GM23338 (cell line): ENCODE measurements at places on chromosomes 11 and 22. TPM values are rescaled to one million over a fixed set of nuclear protein-coding genes. Genes with fewer than 3 reads are reported as not detected.
A peak's percentile ranks its signal among the peaks of the same experiment; 100 is the strongest.

Gene MRGPRE
- not detected in 2 replicates for total RNA-seq

Gene HTR3A
- total RNA-seq = 8.1 and 9.7 TPM in 2 replicates

Gene INSC
- 0.19 and 1.5 TPM in 2 replicates for total RNA-seq

Gene RASGRP2
- 30.1 and 34.4 TPM in 2 replicates for total RNA-seq

Gene OR51B2
- total RNA-seq = not detected in 2 replicates

Gene GLYATL2
- total RNA-seq = 0.63 and 1.0 TPM in 2 replicates

Gene SCGB2A2
- not detected in 2 replicates for total RNA-seq

Gene CHCHD10
- 1.2 and 11.4 TPM in 2 replicates for total RNA-seq

Gene POU2AF3
- total RNA-seq = 2.7 and 5.2 TPM in 2 replicates

Gene CCDC83
- total RNA-seq = not detected in 2 replicates

Gene CECR2
- 106 and 110 TPM in 2 replicates for total RNA-seq

DNA sequence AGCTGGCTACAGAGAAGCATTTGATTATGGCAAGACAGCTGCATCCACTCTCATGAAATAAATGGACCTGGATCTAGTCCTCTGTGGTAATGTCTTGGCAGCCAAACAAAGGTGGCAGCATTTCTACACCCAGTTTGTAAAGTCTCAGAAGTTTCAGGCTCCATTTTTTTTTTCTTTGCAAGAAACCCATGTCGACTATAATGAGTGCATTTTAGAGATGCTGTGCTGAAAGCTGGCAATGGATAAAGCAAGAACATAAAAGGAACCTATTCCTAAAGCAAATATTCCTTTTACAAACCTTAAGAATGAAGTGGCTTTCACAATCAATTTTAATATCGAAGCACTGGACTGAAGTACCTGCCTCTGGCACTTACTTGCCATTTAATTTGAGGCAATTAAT, 33.5 kb downstream of the THAP12 start:
- H3K27me3 ChIP-seq = no peaks in the 10 kb centered on the region
- no peak for DNase-seq
- H3K27ac ChIP-seq = no peak overlapping the region
- no peak overlapping the region for H3K4me3 ChIP-seq
- H3K36me3 ChIP-seq = peaks cover 2% of the 10 kb centered on the region; the same call in 1 of the 2 replicates

GRCh38 chr11:131889760-131890581, 519.6 kb downstream of the NTM start:
- H3K36me3 ChIP-seq = no peaks in the 10 kb centered on the region
- no peaks in the 10 kb centered on the region for H3K27me3 ChIP-seq
- H3K4me3 ChIP-seq = peak overlapping the region; percentile 16; the same call in 1 of the 2 replicates

- no peak overlapping the region for H3K4me3 ChIP-seq
- no peak overlapping the region for H3K27ac ChIP-seq
- H3K4me1 ChIP-seq = no peaks in the 10 kb centered on the region
- no peaks in the 10 kb centered on the region for H3K27me3 ChIP-seq
- peaks cover 42% of the 10 kb centered on the region for H3K36me3 ChIP-seq
Observed at GRCh38 chr11:126197277-126197939, 14.0 kb downstream of the RPUSD4 start.

DNA sequence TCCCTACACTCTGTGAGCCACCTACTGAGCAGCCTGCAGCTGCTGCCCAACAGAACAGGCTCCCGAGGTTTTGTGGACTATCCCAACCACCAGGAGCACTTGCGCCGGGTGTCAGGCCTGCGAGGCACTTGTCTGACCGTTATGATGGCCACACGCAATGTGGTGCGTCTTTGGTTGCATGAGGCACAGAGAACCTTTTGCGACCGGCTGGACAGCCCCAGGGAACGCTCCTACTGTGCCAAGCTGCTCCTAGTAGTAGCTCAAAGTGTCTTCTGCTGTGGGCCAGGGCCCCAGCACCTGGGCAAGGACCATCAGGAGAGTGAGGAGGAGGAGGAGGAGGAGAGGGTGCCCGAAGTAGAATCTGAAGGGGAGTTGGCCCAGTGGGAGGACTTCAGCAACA, 46.4 kb downstream of the RRP8 start:
- no peaks in the 10 kb centered on the region for H3K4me1 ChIP-seq
- no peaks in the 10 kb centered on the region for H3K27me3 ChIP-seq
- no peak overlapping the region for H3K27ac ChIP-seq

- no peak overlapping the region for H3K27ac ChIP-seq
- no peaks in the 10 kb centered on the region for H3K4me1 ChIP-seq
- H3K36me3 ChIP-seq = no peaks in the 10 kb centered on the region
Observed at GRCh38 chr11:8352103-8352875, 88.6 kb upstream of the LMO1 start.

- H3K4me3 ChIP-seq = no peak overlapping the region
- H3K27ac ChIP-seq = no peak overlapping the region
- H3K36me3 ChIP-seq = no peaks in the 10 kb centered on the region
- DNase-seq = no peak
- no peaks in the 10 kb centered on the region; the same call in 1 of the 2 replicates for H3K4me1 ChIP-seq
- no peaks in the 10 kb centered on the region for H3K27me3 ChIP-seq
Observed at GRCh38 chr11:125270711-125271110, 106.2 kb downstream of the PKNOX2 start.

- H3K27me3 ChIP-seq = no peaks in the 10 kb centered on the region
- no peak overlapping the region for H3K4me3 ChIP-seq
- no peak overlapping the region for H3K27ac ChIP-seq
- DNase-seq = no peak
- peaks cover 14% of the 10 kb centered on the region for H3K4me1 ChIP-seq
Observed at GRCh38 chr11:79481795-79482194, 41.0 kb upstream of the TENM4 start.

DNA sequence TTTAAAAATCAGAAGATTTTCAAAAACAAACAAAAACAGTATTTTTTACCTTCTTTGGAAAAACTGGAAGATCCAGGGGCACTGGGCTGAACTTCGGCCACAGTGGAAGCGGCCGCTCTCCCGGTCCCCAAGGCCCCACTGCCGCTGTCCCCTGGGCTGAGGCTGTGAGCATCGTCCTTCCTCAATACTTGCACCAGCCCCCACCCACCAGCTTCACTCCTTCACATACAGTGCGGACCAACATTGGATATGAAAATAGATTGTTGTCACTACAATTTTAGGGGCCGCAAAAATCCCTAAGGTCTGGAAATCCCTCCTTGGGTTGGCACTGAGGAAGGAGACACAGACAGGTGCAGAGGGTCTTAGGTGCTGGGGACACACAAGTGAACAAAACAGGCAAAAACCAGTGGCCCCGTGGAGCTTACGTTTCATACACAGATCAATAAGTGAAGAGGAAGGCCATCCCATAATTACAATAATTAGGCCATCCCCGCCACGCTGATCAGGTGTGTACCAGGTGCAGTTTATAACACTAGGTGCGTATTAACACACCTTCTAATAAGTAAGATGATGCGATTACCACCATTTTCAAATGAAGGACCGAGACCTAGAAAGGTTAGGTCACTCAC, 28.2 kb upstream of the SLC22A12 start:
- H3K36me3 ChIP-seq = no peaks in the 10 kb centered on the region
- no peak overlapping the region for H3K27ac ChIP-seq
- H3K4me3 ChIP-seq = no peak overlapping the region
- H3K4me1 ChIP-seq = peaks cover 23% of the 10 kb centered on the region
- no peak for DNase-seq
- no peaks in the 10 kb centered on the region for H3K27me3 ChIP-seq

GRCh38 chr11:118652681-118653181, 26.7 kb downstream of the TREH start:
- no peak overlapping the region for H3K4me3 ChIP-seq
- peaks cover 16% of the 10 kb centered on the region; the same call in 1 of the 2 replicates for H3K36me3 ChIP-seq
- DNase-seq = no peak
- no peaks in the 10 kb centered on the region for H3K27me3 ChIP-seq
- no peak overlapping the region for H3K27ac ChIP-seq

GRCh38 chr22:22045571-22046335, 63.2 kb upstream of the TOP3B start:
- no peak for DNase-seq
- H3K4me1 ChIP-seq = no peaks in the 10 kb centered on the region
- no peak overlapping the region for H3K4me3 ChIP-seq
- H3K36me3 ChIP-seq = no peaks in the 10 kb centered on the region
- H3K27me3 ChIP-seq = peaks cover 100% of the 10 kb centered on the region

GRCh38 chr11:65773784-65774411, 6.9 kb downstream of the AP5B1 start:
- H3K36me3 ChIP-seq = no peaks in the 10 kb centered on the region
- no peaks in the 10 kb centered on the region for H3K27me3 ChIP-seq
- no peak overlapping the region for H3K27ac ChIP-seq
- no peak for DNase-seq
- H3K4me1 ChIP-seq = no peaks in the 10 kb centered on the region
- no peak overlapping the region for H3K4me3 ChIP-seq

DNA sequence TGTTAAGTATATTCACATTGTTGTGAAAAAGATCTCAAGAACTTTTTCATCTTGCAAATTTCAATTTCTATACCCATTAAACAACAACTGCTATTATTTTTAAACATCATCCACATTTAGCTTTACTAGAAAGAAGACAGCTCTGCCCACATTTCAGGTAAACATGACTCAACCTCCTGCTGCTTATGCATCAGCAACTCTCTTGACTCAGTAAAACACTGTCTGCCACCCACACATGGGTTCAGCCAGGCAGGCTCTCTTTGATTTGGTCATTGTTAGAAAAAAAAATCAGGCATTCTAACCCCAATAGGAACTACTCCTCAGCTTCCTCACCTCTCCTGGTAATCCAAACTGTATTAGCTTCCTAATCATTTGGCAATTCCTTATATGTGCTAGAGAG, 5.1 kb upstream of the ENDOD1 start:
- H3K36me3 ChIP-seq = no peaks in the 10 kb centered on the region
- peaks cover 18% of the 10 kb centered on the region for H3K4me1 ChIP-seq
- peaks cover 13% of the 10 kb centered on the region for H3K27me3 ChIP-seq
- no peak for DNase-seq
- H3K4me3 ChIP-seq = no peak overlapping the region
